ENCODE measurements at places on chromosomes 13 and 19.

DNA sequence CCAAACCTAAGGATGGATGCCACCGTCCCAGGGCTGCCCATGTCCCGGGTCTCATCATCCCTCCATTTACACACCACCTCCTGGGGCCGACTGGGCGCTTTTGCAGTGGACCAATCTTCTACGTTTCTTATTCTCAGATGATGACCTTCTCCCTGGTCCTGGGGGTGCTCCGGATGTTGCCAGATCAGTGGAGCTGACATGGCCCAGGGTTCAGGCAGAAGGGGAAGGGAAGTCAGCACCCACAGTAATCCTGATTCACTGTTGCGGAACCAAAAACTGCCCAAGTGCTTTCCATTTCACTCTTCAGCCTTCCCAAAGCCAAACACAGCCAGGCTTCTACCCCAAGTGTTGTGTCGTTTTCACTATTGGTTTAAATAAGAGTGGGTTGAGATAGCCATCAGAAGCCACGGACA lies 29.8 kb downstream of the RAB20 start:
- no peak for DNase-seq

GRCh38 chr13:33828431-33829129 lies 10.6 kb downstream of the RFC3 start:
- no peak for DNase-seq

DNA sequence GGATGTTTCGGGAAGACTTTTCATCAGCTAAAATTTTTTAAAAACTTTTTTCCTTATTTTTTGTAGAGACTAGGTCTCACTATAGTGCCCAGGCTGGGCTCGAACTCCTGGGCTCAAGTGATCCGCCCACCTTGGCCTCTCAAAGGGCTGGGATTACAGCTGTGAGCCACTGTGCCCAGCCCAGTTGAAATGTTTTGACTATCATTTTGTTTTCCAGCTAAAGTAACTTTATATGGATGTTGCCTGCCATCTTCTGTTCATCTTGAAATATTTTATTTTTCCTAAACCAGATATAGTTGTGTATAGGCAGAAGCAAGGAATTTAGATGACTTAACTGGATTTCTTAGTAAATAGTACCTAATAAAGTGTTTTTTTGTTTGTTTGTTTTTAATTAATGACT lies 7.0 kb downstream of the CAB39L start:
- no peak for DNase-seq

- no peak for DNase-seq
Observed at GRCh38 chr13:20024702-20025101, 66.2 kb downstream of the ZMYM2 start.

GRCh38 chr19:30046522-30046921 lies 104.5 kb downstream of the URI1 start:
- DNase-seq = no peak

DNA sequence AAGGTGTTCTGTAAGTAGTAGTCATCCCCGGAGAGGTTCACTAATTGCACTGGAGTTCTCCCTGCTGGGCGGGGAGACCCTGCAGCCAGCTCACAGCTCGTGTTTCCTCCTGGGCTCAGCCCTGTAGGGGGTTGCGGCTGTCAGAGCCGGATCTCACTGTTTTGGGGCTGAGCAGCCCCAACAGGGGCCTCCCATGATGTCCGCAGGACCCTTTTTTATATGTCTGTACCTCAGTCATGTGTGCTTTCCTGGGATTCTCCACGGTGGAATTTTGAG lies 130.2 kb upstream of the MCF2L start:
- no peak for DNase-seq

DNA sequence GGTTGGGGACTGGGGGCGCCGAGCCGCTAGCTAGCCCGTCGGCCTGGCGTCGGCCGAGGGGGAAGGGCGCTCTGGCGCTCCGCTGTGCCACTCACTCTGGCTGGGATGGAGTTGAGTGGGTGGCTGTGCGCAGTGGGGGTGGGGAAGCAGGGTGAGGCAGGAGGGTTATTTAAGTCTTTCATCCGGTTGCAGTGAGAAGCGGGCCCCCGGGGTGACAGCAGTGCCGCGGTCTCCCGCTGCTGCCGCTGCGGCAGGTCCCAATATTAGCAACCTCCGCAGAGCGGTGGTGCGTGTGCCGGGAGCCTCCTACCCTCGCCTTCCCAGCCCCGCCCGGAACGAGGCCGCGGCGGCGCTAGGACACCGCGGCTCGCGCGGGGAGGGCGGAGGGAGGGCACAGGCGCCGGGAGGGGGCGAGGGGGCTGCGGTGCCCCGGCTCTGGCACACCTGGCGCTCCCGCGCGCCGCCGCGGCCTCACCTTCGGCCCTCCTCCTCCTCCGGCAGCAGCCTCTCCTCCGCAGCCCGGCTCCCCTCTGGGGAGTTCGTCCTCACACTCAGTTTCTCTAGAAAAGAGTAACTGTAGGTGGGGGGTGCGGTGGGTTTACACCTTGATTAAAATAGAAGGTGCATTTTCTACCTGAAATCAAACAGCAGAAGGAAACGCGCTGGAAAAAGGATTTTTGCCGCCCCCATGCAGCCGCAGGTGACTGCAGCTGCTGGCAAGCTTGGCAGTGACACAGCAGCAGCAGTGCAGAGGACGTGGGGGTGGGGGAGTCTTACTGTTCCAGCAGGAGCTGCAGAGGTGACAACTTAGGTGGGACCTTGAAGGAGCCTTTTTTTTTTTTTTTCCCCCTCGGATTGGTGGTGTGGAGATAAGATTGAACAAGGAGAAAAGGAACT lies 4.5 kb downstream of the FGF9 start:
- no peak for DNase-seq

DNA sequence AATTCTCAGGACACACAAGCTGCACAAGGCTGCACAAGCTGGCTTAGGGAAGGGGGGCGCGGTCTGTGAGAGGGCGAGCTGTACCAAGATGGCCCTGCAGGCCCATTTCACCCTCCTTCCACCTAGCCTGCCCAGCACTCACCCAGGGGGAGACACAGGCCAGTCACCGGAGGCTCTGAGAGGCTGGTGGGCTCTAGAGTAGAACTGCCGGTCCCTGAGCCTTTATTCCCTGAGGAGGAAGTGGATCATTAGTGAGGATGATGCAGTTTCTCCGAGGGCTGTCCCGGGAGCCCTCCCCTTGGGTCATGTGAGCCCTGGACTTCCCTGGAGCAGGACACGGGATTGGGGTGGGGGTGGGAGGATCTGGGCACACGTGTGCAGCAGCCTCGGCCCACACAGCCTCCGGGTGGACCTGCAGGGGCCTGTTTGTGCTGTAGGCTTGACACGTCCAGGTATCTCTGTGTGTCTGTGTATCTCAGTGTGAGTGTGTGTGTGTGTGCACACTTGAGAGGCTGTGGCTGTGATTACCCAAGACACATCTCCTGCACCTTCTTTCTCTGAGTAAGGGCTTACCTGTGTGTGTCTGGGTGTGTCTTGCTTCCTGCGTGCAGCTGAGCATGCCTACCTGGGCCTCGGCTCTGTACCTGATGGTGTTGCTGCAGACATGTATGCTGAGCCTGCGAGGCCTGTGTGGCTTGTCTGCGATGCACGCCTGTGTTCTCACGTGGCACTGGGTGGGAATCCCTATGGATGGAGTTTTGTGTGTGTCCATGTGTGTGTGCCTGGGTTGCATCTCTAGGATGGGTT lies at the start of gene ACP5:
Gene ACP5 (minus strand): TSS at position 195 of the 807 bp plus-strand sequence. CDS start 328 bp downstream, outside the sequence.
- no peak for DNase-seq

DNA sequence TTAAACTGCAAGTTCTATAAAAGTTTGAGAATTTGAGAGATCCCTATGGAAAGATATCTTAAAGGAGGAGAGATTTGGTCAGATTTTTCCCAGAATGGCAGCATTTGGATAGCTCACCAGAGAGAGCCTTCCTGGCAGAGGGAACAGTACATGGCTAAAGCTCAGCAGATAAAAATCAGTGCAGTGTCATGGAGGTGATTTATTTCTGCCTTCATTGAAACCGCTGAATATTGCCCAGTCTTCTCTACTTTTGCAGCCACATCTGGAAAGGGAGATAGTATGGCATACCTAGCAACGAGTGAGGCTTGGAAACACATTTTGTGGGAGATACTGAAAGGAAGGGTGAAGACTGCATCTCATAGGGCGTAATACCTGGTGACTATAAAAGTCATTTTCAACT lies 155.2 kb downstream of the RFC3 start:
- no peak for DNase-seq

DNA sequence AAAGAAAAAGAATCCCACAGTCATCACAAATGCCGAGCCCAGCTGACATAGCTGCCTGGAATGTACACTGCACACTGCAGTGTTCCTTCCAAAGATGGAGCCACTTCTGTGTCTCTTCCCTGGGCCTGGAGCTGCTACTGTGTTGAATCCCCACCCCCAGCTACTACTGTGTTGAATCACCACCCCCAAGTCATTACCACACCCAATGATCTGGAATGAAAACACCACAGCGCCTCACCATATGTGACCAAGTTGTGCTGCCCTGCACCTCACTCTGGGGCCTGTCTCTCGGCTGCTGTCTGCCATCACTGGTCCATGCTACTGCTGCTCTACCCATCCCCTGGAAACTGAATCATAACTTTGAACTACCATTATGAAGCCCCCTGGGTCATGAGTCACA lies 861.2 kb downstream of the UQCRFS1 start:
- DNase-seq = no peak

GRCh38 chr13:53064731-53065130 lies 36.1 kb downstream of the OLFM4 start:
- no peak for DNase-seq

GRCh38 chr13:113996081-113996911 lies 22.4 kb upstream of the C13orf46 start:
- no peak for DNase-seq

DNA sequence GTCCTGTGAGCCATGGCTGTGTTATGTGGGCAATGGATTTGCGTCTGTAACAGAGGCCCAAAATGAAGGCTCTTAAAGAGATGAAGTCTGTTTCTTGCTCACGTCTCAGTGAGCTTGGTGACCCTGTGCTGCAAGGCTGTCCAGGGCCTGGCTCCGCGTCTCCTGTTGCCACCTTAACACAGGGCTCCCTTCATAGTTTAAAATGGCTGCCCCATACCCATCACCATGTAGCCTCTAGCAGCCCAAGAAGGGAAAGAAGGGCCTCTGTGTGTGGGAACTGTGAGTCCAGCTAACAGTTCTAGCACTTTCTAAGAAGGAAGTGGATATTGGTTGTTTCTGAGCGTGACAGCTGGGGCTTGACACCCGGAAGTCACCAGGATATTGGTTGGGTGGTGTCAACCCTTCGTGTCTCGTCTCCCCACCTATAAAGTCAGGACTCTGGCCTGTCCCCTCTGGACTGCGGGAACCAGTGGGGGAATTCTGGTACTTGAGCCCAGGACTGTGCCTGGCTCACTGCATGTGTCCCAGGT lies 20.9 kb downstream of the TMED1 start:
- no peak for DNase-seq

GRCh38 chr19:55083004-55083850 lies 7.6 kb downstream of the EPS8L1 start:
- DNase-seq = no peak

DNA sequence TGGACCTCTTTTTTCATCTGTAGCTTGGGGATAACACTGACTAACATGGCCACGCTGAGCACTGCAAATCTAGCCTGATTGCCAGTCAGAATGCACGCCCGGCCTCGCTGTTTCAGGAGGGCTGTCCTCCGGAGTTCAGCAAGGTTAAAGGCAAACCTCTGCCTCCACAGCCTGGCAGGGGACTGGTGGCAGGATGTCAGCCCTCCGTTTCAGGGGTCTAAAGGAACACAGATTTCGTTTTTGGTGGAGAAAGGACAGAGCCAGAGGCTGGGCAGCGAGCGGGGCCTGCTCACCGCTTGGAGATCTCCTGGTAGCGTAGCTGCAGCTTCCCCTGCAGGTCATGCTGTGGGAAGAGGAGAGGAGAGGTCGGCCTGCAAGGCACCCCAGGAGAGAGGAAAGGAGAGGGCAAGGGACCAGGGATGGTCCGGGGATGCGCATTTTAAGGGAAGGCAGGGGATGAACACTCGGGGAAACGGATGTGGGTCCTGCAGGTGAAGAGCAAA lies 560 bp downstream of the NDUFA7 start:
- DNase-seq = no peak

DNA sequence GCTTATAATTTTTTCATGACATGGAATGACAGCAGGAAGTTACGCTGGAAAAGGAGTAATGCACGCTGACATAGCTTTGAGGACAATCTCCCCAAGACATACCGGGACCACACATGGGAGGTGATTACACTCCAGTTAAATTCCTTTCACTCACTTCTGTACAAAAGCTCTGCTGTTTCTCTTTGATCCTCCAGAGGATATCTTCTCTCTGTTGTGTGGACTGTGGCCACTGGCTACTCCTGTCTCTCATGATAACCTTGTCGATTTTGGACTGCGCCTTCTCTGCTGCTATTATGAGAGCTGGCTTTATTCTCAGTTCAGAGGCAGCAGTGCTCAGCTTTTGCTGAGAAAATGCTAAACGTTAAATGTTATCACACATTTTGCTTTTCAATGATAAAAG lies 464.6 kb downstream of the FGF9 start:
- DNase-seq = no peak

GRCh38 chr13:75934889-75935288 lies 298.8 kb downstream of the LMO7 start:
- DNase-seq = no peak

GRCh38 chr13:95239283-95239682 lies 62.0 kb downstream of the ABCC4 start:
- DNase-seq = no peak

GRCh38 chr13:112897956-112898620 lies 70.9 kb upstream of the MCF2L start:
- DNase-seq = no peak

GRCh38 chr19:55495646-55496349 lies 7.6 kb downstream of the SSC5D start:
- DNase-seq = no peak

GRCh38 chr19:53034948-53035675 lies 9.4 kb upstream of the ERVV-2 start:
- no peak for DNase-seq

DNA sequence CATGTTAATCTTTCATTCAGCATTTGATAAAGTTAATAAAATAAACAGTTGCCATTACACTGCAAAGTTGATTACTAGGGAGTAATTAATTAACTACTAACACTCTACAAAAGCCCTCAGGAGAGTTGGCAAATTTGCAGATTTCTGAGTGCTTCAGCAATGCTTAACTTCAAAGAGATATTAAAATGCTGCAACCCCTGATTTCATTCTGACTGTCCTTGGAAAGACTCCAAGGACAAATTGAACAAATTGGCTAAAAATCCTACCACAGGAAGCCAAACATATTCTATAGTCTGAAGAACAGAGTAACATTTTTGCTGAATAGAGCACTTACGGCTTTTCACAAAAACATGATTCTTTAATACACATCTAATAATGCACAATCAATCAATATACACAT lies 1543.0 kb downstream of the SLITRK5 start:
- DNase-seq = no peak

- no peak for DNase-seq
Observed at GRCh38 chr19:3045885-3046697, 16.2 kb downstream of the TLE5 start.

DNA sequence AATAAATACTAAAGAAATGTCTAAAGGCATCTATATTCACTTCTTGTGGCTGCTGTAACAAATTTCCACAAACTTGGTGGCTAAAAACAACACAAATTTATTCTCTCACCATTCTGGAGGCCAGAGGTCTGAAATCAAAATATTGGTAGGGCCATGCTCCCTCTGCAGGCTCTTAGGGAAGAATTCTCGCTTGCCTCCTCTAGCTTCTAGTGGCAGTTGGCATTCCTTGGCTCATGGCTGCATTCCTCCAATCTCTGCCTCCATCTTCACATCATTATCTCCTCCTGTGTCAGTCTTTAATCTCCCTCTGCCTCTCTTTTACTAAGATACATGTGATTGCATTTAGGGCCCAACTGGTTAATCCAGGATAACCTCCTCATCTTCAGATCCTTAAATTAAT lies 54.1 kb upstream of the RFXAP start:
- DNase-seq = no peak

- DNase-seq = no peak
Observed at GRCh38 chr19:41455936-41456335, 13.0 kb downstream of the ERICH4 start.
